WTC11 (cell line): ENCODE measurements at places on chromosomes 1 and 21.

GRCh38 chr1:166197141-166197540, 30.3 kb upstream of the FAM78B start:
- no peak for DNase-seq

GRCh38 chr1:38448893-38449292, 402.3 kb upstream of the POU3F1 start:
- DNase-seq, result no peak

GRCh38 chr1:33815061-33815460, 48.8 kb upstream of the HMGB4 start:
- no peak for DNase-seq

DNA sequence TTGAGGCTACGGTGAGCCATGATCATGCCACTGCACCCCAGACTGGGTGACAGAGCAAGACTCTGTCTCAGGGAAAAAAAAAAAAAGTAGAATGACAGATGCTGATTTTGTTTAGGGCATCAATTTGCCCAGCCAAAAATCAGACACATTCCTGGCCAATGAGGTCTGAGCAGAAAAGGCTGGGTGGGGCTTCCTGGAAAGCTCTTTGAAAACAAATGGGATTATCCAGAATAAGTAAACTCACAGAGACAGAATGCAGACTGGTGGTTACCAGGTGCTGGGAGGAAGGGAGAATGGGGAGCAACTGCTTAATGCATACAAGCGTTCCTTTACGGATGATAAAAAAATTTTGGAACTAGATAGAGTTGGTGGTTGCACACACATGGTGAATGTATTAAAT, 10.1 kb upstream of the CITED4 start:
- DNase-seq, result no peak

DNA sequence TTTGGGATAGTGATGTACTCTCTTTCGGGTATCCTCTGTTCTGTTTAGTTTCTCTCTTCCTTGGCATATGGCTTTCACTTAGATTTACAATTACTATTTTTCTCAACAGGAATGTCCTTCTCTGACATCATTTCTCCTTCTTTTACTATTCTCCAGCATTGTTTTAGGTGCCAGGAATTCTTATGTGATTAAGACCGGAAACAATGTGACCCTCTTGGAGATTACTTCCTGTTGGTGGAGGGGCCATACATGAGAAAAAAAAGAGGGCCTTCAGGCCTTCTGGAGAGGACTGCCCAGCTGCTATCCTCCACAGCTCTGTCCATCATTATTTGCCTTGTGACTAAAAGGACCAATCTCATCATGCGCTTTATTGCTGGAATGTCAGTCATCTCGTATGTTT, 50.4 kb upstream of the ADAMTS5 start:
- DNase-seq, result no peak

DNA sequence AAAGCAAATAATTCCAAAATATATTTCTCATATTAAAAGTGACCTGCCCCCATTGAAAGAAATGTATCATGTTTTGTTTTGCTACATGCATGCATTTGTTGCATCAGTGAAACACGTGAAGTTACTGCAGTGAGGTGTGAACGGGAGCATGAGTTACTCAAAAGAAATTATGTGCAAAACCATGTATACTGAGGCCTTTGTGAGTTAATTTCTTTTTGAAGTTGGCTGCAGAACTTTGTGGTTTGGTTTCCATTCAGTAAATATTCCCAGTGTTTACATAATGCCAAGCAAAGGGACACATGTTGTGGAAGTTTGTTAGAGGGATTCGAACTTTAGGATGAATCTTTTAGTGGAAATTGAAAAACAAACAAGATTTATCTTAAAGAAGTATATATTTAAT, 619.4 kb upstream of the ADAMTS5 start:
- no peak for DNase-seq

- DNase-seq, result no peak
These were observed 11.7 kb upstream of the IL24 start for GRCh38 chr1:206885341-206886060.

GRCh38 chr21:23694390-23694789, 1912.9 kb downstream of the MRPL39 start:
- DNase-seq, result no peak

DNA sequence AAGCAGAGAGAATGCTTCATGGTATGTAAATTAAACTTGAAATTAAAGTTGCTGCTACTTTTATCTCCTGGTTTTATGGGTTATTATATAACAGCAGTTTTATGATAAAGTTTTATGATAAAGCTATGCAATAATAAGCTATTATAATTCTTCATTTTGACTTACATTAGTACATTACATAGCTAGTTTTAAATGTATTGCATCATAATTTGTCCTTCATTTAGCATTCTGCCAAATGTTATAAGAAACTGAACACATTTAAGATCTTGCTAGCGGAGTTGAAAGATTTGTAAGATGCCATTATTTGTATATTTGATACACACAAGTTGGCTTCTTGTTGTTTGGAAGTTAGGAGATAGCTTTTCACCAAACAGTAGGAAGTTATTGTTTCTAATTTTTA, 101.6 kb downstream of the LRRC40 start:
- DNase-seq, result no peak

- no peak for DNase-seq
These were observed 3.0 kb downstream of the ATF6 start for GRCh38 chr1:161768986-161769672.

GRCh38 chr21:45470773-45471524, 66.0 kb downstream of the COL18A1 start:
- no peak for DNase-seq

DNA sequence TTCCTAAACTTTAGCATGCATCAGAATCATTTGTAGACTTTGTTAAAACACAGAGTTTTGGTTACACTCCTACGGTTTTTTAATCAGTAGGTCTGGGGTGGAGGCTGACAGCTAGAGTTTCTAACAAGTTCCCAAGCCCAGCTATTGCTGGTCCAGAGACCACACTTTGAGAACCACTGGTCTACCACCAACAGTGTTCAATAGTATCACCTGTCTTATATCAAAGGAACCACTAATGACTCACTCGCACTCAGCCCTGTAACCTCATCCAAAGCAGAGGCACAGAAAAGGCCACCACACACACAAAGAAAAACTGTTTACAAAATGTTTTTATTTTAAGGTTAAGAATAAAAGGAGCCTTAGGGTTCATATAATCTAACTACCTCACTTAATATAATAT, 68.7 kb downstream of the HIVEP3 start:
- no peak for DNase-seq
